ENCODE measurements at places on chromosomes 7 and 10.

DNA sequence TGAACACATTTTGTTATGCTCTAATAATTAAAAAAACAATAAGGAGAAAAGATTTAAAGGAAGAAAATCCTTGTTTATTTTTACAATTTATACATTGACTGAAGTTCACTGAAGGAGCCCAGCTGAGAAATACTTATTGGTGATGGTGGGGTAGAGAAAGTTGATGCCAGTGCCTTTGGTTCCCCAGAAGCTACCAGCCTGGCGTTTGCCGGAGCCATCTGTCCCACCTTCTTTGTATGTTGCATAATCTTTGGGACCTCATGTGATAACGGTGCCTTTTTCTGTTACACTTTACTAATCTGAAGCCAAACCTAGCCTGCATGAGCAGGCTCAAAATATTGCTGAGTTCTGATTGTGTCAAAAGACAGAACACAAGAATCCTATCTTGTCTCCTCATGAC lies 22.7 kb downstream of the ZNF365 start:
- no peak for DNase-seq

GRCh38 chr7:47587351-47587750 lies 5.4 kb upstream of the TNS3 start:
- no peak for DNase-seq

GRCh38 chr10:78602201-78602932 lies 466.4 kb upstream of the ZMIZ1 start:
- DNase-seq, result no peak

DNA sequence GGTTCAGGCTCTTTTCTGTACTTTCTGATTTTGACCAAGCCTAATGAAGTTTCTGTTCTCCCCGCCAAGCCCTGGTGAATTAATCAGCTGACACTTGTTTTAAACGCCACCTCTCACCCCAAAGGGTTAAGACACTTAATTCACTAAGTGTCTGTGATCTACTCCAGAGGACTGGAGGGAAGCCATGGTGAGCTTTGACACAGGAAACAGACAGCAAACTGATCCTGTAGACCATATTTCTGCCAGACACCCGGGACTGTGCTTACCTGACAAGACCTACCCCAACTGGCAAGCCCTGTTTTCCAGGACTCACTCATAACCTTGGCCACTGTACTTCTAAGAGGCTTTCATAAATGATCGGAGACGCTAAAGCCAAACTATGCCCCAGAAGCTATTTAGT lies 126.0 kb downstream of the STRA8 start:
- no peak for DNase-seq

DNA sequence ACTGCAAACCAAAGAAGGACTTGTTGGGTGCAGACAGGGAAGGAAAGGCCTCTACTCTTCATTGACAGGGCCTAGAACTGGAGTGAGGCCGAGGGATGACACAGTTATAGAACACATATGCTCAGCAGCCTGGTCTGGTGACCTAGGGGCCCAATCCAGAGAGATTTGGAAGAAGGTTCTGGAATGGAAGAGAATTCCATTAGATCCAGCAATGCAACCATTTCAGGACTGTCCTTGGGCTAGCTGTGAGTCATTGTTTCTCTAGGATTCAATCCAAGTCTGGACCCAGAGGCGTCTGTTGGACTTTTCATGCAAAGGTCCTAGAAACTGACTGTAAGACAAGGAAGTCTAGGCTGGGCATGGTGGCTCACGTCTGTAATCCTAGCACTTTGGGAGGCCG lies 59.2 kb downstream of the WIPF3 start:
- no peak for DNase-seq

DNA sequence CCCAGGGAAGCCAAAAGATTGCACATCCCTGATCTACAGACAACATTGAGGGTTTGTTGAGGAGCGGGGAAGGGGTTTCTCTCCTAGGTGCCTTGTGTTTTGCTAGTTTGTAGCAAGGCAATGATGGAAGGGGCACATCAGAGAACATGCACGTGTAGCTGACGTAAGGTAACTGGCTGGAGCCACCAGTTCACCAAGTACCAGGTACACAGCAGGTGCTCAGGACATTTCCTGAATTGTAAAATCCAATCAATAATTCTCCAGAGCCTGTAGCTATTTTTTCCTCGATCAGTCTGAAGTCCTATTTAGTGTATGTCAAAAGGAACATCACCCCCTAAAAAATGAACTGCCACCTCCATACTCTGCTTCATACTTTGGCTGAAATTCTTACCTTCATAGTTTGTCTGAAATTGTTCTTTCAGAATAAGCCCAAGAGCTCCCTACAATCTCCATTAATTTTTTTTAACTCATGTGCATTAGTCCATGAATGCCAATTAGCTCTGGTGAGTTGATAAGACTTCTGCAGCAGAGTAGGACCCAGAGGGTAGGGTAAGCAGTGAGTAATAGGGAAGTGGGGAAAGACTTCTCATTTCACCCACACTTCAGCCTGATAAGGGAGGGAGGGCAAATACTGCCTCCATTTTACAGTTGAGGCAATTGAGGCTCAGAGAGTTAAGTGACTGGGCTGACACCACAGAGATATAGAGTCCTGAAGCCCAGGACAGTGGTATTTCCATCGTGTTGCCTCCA lies 36.0 kb upstream of the SLC26A3 start:
- DNase-seq, result no peak

DNA sequence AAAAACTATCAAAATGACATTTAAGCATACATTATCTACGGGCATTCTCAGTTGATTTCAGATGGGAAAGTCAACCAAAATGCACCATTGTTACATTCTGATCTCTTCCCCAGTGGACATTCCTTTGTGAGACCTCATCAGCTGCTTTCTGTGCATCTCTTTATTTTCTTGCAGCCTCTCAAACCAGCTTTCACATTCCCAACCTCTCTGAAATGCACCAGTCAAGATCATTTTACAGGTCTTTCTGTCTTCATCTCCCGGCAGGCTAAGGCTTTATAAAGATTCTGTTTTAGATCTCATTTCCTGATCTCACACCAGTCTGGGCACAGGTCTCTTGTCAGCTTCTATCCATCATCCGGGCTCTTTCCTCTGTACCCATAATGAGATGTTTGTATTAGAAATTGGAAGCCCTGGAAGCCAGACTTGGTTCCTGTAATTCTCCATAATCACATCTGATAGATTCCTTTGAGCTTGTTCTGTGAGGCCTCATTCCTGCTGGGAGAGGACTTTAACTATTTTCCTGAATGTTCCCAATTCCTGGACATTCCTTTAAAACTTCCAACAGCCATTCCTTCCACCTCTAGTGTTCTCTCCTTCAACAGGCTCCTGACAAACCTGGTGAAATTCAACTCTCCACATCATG lies 44.3 kb upstream of the ARL4A start:
- no peak for DNase-seq

GRCh38 chr7:87341441-87341840 lies 4.0 kb upstream of the CROT start:
- no peak for DNase-seq

DNA sequence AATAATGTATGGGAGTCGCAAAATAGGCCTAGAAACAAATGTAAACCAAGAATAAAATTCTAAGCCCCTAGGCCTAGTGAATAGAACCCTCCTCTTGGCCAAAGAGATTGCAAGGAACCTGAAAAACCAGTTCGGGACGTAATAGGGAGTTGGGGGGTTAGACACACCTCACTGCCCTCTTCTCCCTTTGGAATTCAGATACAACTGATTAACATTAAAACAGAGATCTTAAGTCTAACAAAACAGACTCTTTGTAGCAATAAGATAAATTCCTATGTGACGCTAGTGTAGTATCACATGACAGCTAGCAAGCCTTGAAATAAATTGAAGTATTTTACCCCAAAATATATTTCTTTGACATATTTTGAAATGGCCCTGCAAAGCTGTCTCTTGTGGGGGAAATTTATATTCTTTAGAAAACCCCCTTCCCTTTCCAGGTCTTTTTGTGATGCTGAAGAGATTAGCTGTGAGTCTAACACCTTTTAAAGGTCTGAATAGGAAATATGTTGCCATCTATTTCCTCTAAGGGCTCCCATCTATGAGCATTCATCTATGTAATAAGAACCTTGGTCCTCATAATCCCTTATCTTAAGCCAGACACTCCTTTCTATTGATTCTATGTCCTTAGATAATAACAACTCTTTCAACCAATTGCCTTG lies 623.4 kb upstream of the NRG3 start:
- DNase-seq, result no peak

- DNase-seq, result no peak
Measured at GRCh38 chr10:101839002-101839401, 4.6 kb downstream of the KCNIP2 start.

- no peak for DNase-seq
Measured at GRCh38 chr7:71096351-71096750, 35.6 kb upstream of the GALNT17 start.

DNA sequence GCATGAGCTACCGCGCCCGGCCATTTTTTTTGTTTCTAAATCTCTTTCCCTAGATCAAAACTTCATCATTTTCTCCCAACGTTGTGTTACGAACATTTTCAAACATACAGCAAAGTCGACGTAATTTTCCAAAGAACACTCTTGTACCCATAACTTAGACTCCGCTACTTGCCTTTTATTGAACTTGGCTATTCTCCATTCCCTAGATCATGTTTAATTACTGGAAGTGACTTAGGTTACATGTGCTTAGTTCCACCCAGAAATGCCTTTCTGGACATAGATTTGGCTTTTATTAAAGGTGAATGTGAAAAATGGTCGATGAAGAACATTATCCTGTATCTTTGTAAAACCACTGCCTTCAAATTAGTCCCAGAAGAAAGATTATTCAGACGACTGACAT lies 25.4 kb downstream of the DYNC2I1 start:
- DNase-seq, result no peak

GRCh38 chr7:22577470-22578001 lies 77.5 kb upstream of the STEAP1B start:
- DNase-seq, result no peak

- DNase-seq, result no peak
Measured at GRCh38 chr7:99949645-99950228, 20.3 kb upstream of the GJC3 start.

- DNase-seq, result no peak
Measured at GRCh38 chr7:85469446-85470010, 282.7 kb upstream of the SEMA3D start.

DNA sequence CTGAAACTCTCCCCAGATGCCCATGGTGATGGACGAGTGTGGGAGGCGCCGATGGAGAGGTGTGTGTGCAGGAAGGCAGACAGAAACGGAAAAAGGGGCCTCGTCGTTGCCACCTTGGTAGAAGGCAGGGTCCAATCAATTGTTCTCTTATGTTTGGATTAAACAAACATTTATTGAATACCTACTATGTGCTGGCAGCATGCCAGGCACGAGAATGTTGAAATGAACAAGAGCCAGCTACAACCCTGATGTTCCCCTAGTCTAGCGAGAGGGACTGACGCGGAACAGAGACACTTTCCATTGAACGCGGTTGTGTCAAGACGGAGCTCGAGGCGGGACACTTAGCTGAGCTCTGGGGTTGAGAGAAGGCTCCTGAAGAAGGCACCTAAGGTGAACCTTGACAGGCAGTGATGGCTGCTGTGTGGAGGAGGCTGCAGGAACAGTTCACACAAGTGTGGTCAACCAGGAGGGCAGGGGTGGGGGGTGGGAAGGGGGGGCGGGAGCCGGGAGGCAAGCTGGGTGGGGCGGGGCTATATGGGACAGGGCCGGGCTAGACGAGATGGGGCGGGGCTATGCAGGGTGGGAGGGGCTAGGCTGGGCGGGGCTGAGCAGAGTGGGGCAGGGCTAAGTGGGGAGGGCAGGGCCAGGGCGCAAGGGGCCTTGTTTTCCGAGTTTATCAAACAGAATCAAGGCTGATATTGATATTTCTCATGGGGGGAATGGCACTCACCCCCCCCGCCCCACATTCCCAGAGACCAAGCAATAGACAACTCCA lies 181.0 kb downstream of the GATA3 start:
- DNase-seq, result no peak

DNA sequence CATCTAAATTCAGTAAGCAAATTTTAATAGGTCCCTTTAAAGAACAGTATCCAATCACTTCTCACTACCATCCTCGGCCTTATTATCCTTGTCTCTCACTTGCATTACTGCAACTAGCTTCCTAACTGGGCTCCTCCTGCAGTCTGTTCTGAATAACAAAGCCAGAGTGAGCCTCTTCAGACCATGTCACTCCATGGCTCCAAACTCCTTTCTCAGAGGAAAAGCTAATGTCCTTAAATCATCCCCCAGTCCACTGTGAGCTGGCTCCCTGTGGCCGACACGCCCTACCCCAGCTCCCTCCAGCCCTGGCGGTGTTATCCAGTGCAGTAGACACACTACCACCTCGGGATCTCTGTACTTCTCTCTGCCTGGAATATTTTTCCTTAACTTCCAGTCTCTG lies 80.0 kb downstream of the EPC1 start:
- no peak for DNase-seq

- no peak for DNase-seq
Measured at GRCh38 chr10:47062441-47063200, 151.4 kb downstream of the PTPN20 start.

- no peak for DNase-seq
Measured at GRCh38 chr7:150756858-150757257, 19.6 kb downstream of the GIMAP5 start.

GRCh38 chr10:7054915-7055314 lies 355.9 kb downstream of the SFMBT2 start:
- DNase-seq, result peak; percentile 34

DNA sequence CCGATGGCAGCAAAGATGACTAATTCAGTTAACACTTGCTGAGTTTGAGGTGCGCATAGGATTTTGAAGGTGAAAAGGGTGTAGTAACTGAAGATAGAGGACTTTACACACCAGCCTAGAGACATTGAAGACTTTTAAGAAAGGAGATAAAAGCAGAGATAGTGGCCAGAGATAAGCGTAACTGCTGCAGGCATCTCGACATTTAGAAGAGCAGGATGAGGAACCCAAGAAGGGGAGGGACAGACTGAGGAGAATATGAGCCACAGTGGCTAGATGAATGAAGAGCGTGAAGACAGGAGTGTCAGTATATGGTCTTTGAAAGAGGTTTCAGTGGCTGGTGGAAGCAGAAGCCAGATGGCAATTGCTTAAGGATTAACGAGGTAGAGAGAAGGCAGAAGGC lies 71.6 kb downstream of the CELF2 start:
- DNase-seq, result no peak

DNA sequence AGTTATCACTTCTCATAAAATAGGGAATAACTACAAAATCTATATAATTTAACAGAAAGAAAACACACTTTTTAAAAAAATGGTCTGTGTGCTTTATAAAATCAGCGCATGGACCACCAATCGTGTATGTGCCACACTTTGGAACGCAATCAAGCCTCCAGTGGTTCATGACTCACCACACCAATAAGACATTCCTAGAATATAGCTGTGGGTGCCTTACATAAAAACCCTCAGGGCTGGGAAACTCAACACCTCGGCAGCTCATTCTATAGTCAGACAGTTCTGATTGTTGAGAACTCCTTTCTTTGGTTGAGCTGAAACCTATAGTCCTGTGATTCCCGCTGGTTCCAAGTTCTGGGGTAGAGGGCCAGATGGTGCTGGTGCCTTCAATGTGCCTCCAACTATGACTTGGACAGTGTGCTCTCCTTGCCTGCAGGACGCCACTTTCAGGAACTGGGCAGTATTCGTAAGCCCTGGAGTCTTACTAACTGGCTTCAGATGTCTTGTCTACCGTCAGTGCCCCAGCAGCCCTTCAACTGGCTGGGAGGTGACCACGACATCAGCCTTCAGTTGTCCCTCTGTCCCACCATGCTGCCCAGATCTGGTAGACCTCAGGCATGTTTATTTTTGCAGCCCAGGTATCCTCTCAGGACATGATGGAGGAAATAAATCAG lies 135.7 kb upstream of the GDF10 start:
- no peak for DNase-seq

- no peak for DNase-seq
Measured at GRCh38 chr10:47282005-47282656, 17.9 kb upstream of the GDF10 start.

All from germinal center (tissue), 1 donor.